ENCODE measurements at places on chromosomes 13 and 19.

DNA sequence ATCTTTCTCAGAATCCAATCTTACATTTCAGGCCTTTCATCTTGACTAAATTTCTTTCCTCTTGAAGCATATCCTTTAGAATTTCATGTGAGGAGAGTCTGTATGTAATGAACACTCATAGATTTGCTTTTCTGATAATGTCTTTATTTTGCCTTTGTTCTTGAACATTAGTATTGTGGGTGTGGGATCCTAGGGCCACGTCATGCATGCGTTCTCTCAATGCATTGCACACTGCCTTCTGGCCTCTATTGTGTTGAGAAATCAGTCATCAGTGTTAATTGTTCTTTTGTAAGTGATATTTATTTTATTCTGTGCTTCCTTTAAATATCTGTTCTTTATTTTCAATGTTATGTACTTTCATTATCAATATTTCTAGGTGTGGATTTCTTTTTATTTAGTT is 364.9 kb downstream of the OXGR1 start:
- no peak for DNase-seq

DNA sequence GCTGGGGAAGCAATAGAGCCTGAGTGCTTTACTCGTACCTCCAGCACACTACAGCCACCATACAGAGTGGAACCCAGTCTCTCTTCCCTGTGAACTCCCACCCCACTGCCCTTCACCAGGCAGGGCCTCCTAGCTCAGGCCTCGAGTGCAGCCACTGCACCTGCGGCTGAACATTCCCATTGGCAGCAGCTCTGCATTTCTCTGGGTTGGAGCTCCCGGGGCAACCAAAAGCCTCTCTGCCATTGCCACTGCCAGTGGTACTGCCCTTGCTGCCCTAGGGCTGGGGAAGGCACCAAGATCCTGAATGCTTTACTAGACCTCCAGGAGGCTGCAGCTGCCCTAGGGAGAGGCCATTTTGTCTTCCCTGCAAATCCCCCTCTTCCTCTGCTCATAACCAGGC is 266.8 kb downstream of the TDRD3 start:
- no peak for DNase-seq

DNA sequence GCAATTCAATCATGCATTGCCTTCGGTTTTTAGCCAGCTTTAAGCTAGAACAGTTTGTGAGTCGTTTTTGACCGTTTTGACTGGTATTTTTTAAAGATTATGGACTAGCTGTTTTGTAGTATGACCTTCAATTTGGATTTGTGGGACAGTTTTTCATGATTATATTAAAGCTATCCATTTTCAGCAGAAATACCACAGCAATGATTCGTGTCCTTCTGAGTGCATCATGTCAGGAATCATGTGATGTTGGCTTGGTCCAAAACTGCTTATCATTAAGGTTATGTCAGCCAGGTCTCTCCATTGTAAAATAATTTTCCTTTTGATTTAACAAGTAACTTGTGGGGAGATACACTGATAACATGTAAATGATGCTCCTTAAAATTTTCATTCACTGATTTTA is 229.0 kb downstream of the POSTN start:
- no peak for DNase-seq

DNA sequence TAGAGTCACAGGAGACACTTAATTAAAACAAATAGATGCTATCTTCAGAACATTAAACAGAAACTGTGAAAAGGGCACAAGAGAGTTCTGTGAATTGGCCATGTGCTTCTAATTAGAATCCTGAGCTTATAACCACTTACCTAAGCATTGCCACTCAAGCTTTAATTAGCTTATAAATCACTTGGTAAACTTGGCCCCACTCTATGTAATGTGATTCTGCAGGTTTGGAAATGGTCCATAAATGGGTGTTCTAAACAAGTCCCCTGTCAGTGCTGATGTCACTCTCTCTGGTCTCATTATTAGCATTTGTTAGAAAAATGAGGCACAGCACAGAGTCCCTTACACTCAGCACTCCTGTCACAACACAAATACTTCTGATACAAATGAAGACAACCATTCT is 18.0 kb downstream of the ZNF91 start:
- DNase-seq, result no peak

GRCh38 chr13:26186995-26187394 is 35.1 kb downstream of the RNF6 start:
- DNase-seq, result no peak

GRCh38 chr13:72062566-72062965 is 195.6 kb upstream of the DACH1 start:
- DNase-seq, result no peak

DNA sequence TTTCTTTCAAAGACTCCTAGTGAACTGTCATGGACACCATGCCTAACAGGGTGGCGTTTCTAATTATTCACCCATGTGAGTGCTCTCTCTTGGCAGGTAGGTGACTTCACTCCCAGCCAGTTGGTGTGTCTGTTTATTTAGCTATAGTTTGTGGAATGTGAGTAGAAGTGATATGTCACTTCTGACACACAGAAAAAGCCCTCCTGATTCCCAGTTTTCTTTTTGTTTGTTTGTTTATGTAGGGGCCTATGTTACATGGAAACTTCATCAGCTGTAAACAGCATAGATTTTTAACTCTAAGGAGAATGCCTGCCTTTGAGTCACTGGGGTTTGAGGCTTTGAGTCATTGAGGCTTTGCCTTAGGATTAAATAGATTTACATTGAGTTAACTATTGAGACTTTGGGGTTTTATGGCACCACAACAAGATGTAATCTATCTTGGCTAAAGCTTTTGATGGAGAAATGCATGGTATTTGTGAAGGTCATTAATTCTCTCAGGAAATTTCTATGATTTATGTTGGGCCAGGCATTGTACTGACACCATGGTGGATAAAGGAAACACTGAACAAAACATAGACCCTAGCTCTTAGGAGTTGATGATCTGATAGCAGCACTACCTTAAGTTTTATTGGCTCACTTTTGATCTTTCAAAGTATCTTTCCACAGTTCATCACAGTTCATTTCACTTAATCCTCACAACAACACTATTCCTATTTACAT is 45.3 kb downstream of the UFM1 start:
- DNase-seq, result no peak

DNA sequence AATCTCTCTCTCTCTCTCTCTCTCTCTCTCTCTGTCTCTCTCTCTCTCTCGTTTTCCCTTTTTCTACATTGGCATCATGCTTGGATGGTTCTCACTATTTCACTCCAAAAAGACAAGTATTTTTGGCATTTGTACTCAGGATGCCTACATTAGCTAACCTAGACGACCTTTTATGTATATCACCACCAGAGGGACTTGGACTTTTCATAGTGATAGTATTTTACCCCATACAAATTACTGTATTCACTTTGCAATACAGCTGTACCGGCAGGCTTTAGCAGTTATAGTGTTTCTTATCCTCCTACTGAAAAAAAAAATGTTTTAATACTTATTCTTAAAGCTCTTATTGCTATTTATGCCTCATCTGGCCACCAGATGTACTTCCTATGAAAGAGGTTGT is 687.2 kb upstream of the KLHL1 start:
- no peak for DNase-seq

DNA sequence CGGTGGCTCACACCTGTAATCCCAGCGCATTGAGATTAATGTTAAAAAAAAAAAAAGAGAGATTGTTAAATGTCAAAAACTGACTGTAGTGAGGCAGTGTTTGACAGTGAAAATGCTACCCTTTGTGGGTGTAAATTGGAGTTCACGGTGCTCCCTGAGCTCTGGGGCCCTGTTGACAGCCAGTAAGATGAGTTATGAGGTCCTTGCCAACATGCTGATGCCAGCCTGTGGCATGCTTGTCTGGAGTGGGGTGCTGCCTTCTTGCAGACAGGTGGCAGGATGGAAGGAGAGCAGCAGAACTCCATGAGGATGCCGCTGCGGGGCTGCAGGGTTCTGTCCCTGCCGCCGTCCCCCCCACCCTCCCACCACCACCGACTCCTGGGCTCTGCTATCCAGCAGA is 25.9 kb downstream of the PRAM1 start:
- DNase-seq, result no peak

DNA sequence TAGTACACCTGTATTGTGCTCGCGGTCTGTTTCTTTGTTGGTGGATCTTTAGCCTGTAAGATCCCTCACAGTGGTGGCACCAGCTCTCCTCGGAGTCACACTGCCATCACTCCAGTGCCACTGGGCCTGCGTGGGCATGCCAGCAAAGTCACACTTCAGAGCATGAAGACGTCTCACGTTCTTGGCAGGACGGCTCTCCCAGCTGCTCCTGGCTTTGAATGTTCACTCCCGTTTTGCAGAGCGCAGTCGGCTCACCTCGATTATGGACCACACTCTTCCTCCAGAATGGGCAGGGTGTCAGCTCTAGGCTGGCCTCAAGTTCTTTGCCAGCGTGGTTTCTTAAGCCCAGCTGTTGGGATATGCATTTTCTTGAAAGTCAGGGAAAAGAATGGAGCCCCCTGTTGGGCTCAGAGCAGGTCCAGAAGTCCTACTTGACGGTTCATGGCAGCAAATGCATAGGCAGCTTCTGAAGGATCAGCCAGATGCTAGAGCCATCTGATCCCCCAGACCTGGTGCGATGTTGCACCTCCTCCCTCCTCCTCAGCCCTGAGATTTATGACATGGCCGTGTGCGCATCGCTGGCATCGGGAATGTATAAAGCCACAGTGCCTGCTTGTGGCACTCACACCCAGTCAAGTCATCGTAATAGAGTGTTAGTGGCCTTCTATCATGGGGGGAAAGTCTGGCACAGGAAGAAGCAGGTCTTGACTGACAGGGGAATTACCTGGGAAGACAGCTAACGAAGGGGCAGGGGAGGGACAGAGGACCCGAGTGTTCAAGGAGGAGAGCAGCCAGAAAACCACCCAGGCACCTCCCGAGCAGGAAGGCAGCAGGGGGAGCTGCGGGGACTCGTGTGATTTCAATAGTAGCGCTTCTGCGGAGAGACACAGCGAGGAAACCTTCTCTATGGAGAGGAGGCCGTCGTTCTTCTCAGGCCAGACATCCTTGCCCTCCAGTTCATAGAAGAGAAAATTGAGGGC is 40.2 kb upstream of the NPAS1 start:
- DNase-seq, result no peak

- DNase-seq, result no peak
Observed at GRCh38 chr19:44112802-44113137, 429 bp upstream of the ZNF225 start.

DNA sequence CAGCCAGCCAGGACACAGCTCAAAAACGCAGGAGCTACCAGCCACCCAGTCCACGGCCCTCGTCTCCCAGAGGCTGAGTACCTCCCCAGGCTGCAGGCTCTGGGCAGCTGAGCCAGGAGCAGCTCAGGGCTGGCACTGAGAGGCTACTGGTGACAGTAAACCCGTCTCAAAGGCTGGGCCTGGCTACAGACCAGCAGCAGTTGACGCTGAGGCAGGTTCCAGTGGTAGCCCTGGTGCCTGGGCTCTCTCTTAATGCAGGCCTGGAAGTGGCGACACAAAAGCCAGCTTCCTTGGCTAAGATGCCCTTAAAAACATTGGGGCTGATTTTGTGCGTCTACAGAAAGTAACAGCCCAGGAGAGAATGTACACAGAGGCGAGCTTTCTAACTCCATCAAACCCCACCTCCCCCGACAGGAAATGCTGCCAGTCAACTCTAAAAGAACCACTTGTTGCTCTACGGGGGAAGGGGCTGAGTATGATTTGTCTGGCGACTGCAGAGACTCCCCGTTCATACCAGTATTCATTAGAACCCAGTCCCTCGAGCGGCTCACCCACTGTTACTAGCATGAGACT is 126.3 kb downstream of the STK24 start:
- DNase-seq, result peak; percentile 41

DNA sequence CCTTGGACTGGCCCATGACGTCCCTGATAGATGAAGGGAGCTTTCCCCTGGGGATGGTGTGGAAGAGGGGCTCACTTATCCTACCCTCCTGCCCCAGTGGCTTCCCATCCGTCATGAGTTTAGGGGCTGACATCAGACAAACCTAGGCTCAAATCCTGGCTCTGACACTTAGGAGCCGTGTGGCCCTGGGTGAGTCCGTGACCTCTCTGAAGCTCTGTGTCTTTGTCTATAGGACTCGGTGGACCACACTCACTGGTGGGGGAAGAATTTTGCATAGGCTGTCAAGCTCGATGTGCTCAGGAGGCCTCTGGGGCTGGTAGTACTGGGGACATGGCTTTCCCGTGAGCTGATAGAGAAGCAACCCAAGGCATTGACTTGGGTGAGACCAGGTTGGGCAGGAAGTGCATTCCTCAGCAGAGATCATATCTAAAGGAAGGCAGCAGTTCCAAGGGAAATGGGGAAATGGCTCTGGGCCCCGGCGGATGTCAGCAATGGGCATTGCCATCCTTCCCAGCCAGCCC is 17.4 kb upstream of the AP1M2 start:
- DNase-seq, result no peak

DNA sequence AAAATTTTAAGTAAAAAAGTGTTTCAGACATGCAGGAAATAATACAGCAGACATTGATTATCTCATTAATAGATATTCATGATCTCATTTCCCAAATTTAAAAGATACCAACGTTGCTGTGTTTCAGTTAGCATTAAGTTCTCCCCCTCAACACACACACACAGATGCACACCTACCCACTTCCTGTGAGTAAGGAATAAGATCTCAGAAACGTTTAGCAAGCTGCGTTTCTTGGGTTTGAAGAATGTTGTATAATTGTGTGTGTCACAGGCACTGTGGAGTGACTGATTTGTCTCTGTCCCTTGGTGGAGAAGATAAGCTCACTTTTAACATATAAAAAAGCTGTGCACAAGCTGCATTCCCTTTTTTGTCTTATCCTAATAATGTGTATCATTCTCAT is 196.8 kb downstream of the PDS5B start:
- DNase-seq, result peak; percentile 29

GRCh38 chr13:39565036-39565949 is 37.7 kb downstream of the LHFPL6 start:
- DNase-seq, result peak; percentile 82

DNA sequence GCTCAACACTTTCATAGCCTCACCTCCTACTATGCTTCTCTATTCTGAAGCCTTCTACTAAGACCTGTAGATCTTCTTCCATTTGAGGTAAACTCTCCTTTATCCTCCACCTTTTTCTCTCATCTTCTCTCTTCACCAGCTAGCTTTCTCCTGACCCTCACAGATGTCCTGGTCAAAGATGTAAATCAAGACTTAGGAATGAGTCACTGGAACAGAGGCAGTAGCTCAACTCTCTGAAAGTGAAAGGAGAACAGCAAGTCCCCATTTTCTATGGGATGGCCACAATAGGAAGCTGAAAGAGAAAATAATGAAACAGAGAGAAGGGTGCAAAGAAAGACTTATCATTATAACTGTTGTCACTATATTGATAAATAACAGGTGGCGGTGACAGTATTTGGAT is 86.1 kb upstream of the DOCK9 start:
- no peak for DNase-seq

- no peak for DNase-seq
Observed at GRCh38 chr13:25783076-25783475, 268.7 kb downstream of the SHISA2 start.

All from A673 (cell line).